IPS DF 6.9 (cell line): ENCODE measurements at places on chromosomes 1 and 21.

- DNase-seq = no peak
These were observed 15.2 kb downstream of the PPFIA4 start for GRCh38 chr1:203041351-203041932.

DNA sequence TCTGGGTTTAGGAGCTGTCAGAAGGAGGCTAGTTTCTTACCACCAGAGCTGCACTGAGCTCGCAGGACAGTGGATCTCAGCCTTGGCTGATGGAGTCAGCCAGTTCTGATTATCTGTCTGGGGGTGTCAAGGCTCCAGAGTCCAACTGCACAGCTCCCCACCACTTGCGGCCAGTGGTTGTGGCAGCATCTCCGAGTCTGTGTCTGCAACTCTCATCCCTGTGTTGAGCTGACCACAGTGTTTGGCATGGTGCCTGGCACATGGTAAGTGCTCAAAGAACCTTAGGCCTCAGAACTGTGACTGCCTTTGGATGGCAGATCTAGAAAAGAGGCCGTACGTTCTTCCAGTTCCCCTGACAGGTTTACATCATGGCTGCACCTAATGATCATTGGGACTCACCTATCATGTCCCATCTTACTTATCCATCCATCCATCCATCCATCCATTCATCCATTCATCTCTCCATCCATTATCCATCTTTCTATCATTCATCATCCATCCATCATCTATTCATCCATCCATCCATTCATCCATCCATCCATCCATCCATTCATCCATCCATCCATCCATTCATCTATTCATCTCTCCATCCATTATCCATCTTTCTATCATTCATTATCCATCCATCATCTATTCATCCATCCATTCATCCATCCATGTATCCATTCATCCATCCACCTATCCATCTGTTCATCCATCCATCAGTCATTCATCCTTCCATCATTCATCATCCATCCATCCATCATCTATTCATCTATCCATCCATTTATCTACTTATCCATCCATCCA lies 114.5 kb downstream of the CRYAA start:
- DNase-seq = no peak

GRCh38 chr21:26845066-26845758 lies at the start of gene ADAMTS1:
Gene ADAMTS1, minus strand, starts transcription at chr21:26845409. Its CDS starts 455 bp downstream, at chr21:26844954.
- no peak for DNase-seq

DNA sequence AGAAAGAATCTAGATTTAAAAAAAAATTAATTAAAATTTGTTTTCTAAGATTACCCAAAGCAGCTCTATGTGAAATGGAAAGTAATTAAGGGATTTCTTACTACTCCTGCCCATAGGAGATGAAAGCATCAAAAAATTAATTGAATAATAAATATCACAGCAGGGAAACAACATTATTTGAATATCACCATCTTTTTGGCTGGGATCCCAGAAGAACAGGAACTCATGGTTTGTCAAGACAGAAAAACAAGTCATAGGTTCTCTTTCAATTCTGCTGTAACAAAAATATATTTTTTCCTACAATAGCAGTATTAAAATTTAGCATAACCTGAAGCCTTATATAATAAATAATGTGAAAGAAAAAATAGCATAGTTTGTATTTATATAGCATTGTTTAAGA lies 1713.4 kb downstream of the NCAM2 start:
- DNase-seq = no peak

GRCh38 chr1:236204039-236204438 lies 61.7 kb downstream of the GPR137B start:
- no peak for DNase-seq

DNA sequence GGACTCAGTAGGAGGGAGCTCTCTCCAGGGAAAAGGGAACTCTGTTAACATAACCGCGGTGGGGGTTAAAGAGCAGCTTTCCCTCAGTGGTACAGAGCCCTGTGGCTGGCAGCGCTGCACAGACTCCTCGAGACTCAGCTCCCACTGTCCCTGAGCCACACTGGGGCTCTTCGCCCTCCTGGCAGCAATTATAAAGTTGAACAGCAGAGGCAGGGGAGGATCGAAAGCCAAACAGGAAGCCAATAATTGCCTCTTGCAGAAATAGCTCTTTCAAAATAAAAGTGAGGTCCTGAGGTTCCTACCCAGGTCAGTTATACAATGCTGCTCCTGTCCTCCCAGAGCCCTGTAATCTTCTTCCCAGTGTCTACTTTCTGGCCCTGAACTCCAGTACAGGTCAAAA lies 77.0 kb downstream of the FAM78B start:
- DNase-seq = no peak

DNA sequence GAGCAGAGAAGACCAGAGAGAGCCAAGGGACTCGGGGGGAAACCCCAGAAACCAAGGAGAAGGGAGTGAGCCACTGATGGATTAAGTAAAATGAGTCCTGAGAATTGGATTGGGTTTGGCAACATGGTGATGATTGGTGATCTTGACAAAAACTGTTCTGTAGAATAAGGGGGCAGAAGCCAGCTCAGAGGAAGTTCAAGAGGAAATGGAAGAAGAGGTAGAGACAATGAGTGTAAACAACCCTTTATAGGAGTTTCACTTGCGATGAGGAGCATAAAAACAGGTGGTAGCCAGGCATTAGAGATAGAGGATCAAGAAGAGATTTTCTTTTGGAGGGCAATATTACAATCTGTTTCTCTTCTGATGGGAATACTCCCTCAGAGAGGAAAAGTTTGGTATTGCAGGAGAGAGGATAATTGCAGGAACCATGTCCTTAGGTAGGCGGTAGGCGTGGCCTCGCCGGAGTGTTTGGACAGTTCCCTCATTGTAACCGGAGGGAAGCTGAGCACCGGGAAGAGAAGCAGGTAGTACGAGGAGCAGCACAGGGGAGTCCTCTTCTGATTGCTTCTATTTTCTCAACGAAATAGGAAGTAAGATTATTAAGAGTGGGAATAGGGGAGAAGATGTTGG lies 68.4 kb upstream of the TENT5C start:
- DNase-seq = peak; percentile 11

DNA sequence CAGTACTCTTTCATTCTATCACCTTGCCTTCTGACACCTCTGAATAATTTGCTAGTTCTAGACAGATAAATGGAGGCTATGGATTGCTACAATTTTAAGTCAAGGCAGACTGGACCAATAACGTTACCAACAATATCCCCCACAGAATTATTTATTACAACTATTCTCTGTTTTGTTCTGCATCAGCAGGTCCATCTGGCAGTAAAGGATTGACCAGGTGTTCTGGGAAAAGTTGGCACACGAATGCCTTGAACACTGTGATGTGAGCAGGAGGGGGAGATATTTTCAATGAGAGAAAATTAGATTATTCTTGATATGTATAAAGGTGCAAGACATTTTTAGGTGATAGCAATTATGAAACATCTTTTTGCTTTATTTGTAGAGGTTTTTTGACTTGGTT lies 718.8 kb upstream of the TMPRSS15 start:
- DNase-seq = no peak

GRCh38 chr1:210373878-210374599 lies 45.3 kb downstream of the HHAT start:
- peak; percentile 93 for DNase-seq

- DNase-seq = no peak
These were observed 214.5 kb upstream of the CAMK1G start for GRCh38 chr1:209368864-209369598.

DNA sequence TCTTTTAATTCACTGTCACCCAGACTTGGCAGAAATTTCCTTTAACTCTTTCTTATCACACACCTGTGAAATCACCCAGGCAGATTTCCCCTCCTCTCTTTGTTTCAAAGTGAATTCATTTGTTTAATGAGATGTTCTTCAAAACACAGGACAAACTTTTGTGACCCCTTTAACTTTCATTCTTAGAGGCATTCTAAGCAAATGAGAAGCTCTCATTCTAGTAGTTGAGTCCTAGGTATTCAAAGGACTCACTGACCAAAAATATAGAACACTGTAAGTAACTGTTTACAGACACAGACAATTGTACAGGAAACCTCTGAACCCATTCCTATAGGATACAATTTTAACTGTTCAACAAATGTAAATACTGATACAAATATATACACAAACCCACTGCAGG lies 16.9 kb downstream of the LRRC8C start:
- DNase-seq = no peak

DNA sequence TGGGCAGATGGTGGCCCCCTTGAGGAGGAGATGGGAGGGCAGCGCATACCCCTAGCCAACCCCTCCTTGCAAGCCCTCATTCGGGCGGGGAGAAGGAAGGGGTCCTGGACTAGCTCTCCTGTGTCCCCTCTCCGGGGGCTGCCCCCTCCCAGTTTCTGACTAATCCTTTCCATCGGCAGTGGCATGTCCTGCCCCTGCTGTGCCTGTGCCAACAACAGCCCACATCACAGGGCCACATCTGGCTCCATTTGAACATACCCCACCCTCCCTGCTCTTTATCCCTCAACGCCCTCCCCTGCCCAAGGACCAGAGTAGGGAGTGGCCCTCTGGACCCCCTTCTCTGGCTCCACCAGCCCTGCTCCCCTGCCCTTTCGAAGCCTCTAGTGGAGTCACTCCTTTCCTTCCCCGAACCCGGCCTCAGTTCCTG lies 11.0 kb upstream of the LMNA start:
- DNase-seq = no peak

GRCh38 chr1:74162333-74162732 lies 35.6 kb downstream of the LRRIQ3 start:
- DNase-seq = no peak

DNA sequence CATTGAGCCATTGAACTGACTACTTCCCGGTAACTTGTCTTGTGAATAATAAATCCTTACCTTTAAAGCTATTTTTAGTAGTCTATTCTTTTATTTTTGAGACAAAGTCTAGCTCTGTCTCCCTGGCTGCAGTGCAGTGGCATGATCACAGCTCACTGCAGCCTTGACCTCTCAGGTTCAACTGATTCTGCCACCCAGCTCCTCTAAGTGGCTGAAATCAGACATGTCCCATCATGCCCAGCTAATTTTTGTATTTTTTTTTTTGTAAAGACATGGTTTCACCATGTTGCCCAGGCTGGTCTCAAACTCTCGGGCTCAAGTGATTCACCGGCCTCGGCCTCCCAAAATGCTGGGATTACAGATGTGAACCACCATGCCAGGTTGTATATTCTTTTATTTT lies 59.3 kb upstream of the PTGS2 start:
- no peak for DNase-seq

DNA sequence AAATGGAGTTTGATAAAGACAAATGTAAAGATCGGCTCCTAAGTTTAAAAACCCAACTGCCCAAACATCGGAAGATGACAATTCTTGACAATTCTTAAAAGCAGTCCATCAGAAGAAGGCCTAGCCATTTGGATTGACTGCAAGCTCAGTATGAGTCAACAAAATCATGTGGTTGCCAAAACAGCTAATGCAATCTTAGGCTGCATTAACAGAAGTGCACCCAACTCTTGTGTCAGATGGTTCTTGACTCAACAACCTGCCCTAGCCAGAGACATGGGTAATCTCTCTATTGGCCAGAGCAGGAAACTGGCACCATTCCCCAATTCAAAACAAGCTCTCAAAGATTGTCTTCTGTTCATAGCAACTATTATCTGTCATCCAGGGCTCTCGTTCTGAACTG lies 9.9 kb upstream of the NCF2 start:
- no peak for DNase-seq

DNA sequence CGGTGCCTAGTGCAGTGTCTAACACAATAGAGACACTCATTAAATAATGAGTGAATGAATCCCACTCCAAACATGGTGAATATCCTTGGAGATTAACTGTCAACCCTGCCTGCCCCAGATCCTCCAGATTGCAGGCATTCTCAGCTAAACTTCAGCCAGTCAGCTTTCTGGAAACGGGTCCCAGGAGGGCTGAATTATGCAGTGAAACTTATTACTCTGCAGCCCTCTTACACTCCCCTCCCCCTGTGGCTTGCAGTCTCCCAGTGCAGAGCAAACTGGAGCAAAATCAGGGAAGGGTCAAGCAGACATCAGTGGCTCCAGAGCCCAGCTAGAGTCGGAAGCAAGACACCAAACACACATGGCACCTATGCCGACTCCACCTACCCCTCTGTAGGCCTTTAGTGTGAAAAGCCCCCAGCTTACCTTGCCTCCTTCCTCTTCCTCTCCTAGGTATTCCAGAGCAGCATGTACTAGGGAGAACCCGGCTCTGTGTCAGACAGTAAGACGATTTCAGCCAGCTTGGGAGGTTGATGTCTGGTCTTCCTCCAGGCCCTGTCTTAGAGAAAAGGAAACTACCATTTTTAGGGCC lies 6.5 kb upstream of the RGS16 start:
- DNase-seq = no peak

DNA sequence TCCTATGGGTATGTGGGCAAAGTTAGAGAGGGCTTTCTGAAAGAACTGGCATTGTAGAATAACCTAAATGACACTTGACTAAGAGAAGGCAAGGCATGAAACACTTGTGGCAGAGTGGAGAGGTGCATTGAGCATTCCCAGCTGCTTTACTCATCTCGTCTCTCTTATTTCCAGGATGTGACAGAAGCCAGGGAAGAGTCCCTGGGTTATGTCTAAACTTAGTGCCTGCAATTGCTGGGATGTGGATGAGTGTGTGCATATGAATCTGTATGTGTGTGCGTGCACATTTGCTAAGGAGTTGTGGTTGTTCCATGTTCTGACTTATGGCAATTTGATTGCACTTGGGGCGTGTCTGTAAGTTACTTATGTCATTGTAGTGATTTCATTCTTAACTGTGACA lies 1326.5 kb upstream of the B3GALT2 start:
- DNase-seq = no peak

DNA sequence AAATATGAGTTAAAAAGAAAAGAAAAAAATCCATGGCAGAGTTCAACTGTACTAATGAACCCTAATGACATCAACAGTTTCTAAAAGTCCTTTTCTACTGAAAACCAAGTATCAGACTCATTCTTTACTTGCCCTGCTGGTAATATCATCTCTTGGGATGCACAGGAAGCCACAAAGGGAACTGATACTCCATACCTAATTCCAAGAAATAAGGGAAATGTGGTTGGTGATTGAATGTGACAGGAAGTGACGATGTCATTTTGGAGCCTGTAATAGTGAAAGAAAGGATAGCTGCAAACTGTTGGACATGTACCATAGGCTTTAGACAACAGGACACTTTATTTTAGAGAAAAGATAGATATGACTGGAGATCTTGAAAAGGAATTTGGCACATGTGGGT lies 98.7 kb upstream of the VAV3 start:
- no peak for DNase-seq

DNA sequence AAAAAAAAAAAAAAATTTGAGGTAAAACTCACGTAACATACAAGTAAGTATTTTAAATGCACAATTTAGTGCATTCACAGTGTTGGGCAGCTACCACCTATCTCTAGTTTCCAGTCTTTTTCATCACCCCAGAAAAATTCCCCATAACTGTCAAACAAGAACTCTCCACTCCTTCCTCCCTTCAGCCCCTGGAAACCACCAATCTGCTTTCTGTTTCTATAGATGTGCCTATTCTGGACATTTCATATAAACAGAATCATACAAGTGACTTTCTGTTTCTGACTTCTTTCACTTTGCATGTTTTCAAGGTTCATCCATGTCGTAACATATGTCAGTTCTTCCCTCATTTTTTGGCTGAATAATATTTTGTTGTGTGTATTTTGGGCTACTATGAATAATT lies 24.9 kb upstream of the ETS2 start:
- DNase-seq = no peak
